Hippocampal formation (tissue), 2 donors: ENCODE measurements at places on chromosomes 5 and 9.

GRCh38 chr9:69317894-69318293 lies 7.1 kb upstream of the ENTREP1 start:
- DNase-seq = no peak

GRCh38 chr5:44389090-44389822 lies at the start of gene FGF10:
Gene FGF10, minus strand, starts transcription at chr5:44389420. Its CDS starts 738 bp downstream, at chr5:44388682.
- DNase-seq = no peak

GRCh38 chr5:151897896-151898295 lies 26.8 kb downstream of the GLRA1 start:
- DNase-seq = no peak

DNA sequence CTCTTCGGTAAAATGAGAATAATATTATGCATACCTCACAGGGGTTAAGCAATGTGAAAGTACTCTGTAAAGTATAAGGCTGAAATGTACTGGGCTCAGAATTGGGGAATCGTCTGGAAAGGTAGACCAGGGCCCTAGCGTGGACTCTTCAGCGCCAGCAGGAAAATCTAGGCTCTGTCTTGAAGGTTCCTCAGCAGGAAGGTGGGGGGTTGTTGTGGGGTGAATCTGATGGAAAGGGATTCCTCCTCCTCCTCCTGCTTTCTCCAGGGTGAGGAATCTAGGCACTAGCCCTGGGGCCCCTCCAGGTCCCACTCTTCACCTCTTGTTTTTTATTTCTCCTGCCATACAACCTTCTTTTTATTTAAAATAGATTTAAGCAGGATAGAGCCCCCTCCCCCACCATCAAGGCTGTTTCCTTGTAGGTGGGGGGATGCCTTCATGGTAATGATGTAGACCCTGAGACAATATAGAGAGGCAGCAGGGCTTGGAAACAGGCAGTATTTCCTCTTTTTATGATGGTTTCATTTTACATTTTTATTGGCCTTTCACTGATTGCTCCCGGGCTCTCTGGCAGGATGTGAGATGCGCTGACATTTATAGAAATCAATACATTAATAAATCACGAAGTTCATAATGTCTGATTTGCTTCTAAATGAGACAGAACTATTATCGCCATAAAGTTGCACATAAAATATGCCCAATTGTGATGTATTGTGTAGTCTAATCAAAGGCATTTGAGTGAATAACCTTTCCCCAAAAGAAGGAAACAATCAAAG lies 78.9 kb upstream of the GABRP start:
- no peak for DNase-seq

- DNase-seq = no peak
These were observed 227.8 kb downstream of the MELK start for GRCh38 chr9:36800455-36800854.

GRCh38 chr9:129473523-129474244 lies 147.2 kb downstream of the C9orf50 start:
- DNase-seq = no peak

DNA sequence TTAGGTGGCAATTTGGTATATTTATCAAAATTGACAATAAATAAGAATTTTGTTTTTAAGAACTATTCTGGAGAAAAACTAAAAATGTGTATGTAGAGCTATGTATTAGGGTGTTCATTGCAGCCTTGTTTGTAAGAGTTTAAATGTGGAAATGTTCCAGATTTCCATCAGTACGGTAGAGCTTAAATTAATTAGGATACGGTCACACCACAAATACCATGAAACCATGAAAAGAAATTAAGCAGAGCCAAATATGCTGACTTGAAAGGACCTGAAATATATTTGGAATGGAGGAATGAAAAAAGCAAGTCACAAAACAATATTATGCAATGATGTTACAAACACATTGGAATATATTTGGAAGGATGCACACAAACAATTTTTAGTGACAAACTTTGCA lies 64.6 kb downstream of the ACTBL2 start:
- DNase-seq = no peak

DNA sequence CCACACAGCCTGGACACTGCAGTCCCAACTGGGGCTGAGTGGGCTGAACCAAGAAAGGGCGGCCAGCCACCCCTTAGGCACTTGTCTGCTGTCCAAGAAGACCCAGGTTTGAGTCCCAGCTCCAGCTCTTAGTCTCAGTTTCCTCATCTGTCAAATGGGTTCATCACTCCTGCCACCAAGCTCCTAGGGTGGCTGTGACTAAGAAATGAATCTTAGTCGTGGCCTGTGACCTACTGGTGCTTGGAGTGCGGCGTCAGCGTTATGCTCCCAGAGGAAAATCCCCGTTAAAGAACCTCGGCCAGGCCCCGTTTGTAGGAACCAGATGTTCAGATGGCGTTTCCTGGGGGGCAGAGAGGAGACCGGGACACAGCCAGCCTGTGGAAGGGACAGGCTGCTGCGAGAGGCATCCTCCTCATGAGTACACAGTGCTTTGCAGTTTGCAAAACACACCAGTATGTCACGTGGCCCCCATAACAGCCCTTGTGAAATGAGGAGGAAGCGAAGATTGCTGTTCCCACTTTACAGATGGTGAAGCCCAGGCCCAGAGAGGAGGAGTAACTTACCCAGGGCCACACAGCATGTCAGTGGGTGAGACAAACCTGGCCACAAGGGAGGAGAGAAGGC lies 3.3 kb downstream of the FIBCD1 start:
- DNase-seq = no peak

DNA sequence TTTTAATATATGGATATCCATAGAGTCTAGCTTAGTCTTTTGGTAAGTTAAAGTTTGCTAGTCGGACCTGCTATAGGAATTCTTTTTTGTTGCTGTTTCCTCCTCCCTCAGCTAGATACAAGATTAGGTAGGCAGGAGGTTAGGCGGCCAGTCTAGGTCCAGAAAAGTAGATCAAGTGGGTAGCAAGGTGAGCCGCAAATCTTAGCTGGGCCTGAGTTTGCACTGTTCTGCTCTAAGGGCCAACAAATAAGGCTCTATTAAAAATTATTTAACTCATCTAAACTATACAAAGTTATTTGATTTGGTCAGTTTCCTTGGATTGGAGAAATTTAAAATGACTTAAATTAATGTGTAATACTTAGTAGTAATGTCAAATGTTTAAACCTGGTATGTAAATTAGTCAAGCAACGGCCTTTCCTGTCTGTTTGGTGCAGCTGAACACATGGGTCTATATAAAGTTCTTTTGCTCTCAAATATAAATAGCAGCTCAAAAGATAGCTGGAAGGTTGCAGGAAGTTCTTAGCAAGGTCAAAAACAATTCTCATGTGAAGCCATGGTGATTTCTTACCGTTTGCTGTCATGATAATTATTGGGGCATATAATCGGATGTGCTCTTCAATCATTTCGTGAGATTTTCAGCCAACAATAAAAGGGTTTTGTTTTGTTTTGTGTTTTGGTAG lies 72.0 kb downstream of the PRKACG start:
- DNase-seq = no peak

DNA sequence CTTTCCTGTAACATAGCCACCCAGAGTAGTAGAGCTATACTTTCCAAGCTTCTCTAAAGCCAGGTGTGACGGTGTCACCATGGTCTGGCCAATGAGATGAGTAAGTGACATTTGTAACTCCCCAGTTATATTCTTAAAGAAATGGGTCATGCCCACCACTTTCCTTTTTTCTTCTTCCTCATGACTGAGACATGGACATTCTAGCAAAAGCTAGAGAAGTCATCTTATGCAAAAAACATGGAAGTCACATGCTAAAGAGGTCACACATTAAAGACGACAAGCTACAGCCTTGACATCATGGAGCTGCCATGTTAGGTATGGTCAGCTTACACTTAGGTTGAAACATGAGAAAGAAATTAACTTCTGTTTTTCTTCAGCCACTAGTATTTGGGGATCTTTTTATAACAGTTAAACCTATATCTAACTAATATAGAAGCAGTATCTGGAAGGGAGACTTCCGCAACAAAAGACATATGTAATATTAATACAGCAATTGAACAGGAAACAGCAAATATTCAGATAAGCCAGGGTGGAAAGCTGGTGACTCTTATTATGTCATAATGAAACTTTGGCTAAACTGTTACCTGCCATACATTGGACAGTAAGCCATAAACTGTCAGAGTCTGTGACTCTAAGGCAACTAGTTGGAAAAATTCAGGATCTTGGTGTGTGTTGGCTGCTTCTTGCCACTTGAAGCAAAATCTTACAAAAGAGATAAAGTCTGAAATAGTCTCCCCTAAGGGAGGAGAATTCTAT lies 54.7 kb upstream of the SNX2 start:
- no peak for DNase-seq

DNA sequence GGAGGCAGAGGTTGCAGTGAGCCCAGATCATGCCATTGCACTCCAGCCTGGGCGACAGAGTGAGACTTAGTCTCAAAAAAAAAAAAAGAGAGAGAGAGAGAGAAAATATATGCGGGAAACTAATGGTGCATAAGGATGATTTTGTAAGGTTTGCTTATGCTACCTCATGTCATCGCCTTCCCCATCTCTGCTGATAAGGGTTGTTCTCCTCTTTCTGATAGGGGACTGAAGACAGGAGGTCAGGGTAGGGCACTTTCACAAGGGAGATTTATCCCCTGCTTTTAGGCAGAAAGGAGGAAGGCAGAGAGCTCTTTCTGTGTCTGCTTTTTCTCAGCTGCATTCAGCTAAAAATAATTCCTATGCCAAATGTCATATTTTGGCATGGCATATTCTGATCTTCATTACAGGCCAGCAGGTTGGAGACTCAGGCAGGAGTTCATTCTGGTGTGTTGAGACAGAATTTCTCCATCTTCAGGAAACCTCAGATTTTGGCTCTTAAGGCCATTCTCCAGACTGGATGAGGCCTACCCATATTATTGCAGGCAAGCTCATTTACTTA lies 220.2 kb downstream of the AUH start:
- DNase-seq = no peak

DNA sequence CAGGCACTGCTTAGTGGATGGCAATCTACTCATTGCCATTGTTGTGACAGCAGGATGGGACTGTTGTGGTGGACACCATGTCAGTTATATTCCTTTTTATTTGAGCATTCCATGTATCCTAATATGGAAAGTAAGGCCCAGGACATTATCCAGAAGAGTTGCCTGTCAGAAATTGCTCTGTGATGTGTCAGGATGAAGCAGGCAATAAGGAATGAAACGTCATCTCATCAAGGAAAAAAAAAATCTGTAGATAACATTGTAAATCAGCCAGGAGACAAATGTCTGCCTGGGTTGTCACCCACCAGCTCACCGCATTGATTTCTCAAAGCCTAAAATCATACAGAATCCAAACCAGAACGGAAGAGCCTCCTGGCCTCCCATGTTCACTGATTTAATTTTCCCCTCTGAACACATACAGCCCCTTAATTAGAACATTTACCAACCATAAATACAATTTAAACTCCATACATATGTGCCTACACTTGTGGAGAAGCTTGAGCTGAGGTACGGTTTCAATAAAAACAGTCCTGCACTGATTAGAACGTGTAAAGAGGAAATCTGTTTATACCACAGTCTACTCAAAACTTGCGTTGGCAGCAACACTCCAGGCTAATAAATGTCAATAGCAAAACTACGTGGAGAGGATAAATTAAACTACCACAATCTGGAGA lies 73.9 kb downstream of the FOXD1 start:
- DNase-seq = no peak
